Thymus (tissue), 14 donors: ENCODE measurements at places on chromosomes 12 and 14. TPM values are rescaled to one million over a fixed set of nuclear protein-coding genes. Genes with fewer than 3 reads are reported as not detected.

- H3K4me3 ChIP-seq = peak overlapping the region; percentile 86
- H3K27me3 ChIP-seq = peaks cover 12% of the 10 kb centered on the region
- H3K27ac ChIP-seq = no peak overlapping the region
- peaks cover 22% of the 10 kb centered on the region for H3K4me1 ChIP-seq
These were observed 1.1 kb downstream of the CCDC85C start for GRCh38 chr14:99602788-99603415.

Gene TAS2R7
- not detected for total RNA-seq

GRCh38 chr14:28703482-28703881, 63.1 kb upstream of the FOXG1 start:
- H3K36me3 ChIP-seq = no peaks in the 10 kb centered on the region
- DNase-seq = no peak
- no peaks in the 10 kb centered on the region for H3K27me3 ChIP-seq
- H3K4me3 ChIP-seq = no peak overlapping the region
- H3K27ac ChIP-seq = no peak overlapping the region

Gene APOF
- total RNA-seq = not detected

GRCh38 chr12:49111206-49111605, 559 bp upstream of the LMBR1L start:
- DNase-seq = no peak
- H3K27me3 ChIP-seq = no peaks in the 10 kb centered on the region
- H3K4me1 ChIP-seq = peaks cover 14% of the 10 kb centered on the region
- peak overlapping the region; percentile 100 for H3K4me3 ChIP-seq
- peak overlapping the region; percentile 97 for H3K27ac ChIP-seq

Gene GPX2
- total RNA-seq = 1.5 TPM

GRCh38 chr14:91354221-91354916, 63.3 kb downstream of the CCDC88C start:
- H3K36me3 ChIP-seq = peaks cover 47% of the 10 kb centered on the region
- no peaks in the 10 kb centered on the region for H3K27me3 ChIP-seq
- no peak for DNase-seq
- H3K4me3 ChIP-seq = no peak overlapping the region
- peaks cover 75% of the 10 kb centered on the region for H3K4me1 ChIP-seq
- H3K27ac ChIP-seq = peak overlapping the region; percentile 20

Gene C12orf54
- 0.19 TPM for total RNA-seq

- H3K27me3 ChIP-seq = no peaks in the 10 kb centered on the region
- DNase-seq = no peak
- H3K36me3 ChIP-seq = no peaks in the 10 kb centered on the region
- no peak overlapping the region for H3K4me3 ChIP-seq
- H3K4me1 ChIP-seq = no peaks in the 10 kb centered on the region
These were observed 39.6 kb downstream of the HECTD4 start for GRCh38 chr12:112342587-112342986.

Gene NRXN3
- total RNA-seq = 3.7 TPM

Gene RHEBL1
- 3.2 TPM for total RNA-seq

DNA sequence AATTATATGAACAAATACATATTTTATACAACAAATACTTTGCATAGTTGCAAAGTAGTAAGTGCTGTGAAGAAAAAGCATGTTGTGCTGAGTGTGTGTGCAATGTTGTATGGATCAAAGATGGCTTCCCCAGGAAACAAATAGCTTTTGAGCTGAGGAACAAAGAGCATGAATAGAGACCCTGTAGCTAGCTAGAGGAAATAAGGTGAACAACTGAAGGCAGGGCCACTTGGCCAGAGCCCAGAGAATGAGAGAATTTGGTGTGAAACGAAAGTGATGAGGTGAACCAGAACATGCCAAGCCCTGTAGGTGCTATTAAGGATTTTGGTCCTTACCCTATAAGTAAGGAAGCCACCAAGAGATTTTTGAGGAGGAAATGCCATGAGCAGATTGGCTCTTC, 17.1 kb downstream of the DYRK2 start:
- no peak overlapping the region for H3K27ac ChIP-seq
- no peak for DNase-seq
- no peaks in the 10 kb centered on the region for H3K27me3 ChIP-seq
- H3K4me1 ChIP-seq = no peaks in the 10 kb centered on the region
- H3K4me3 ChIP-seq = no peak overlapping the region

GRCh38 chr12:131644481-131644880, 66.4 kb upstream of the SFSWAP start:
- no peaks in the 10 kb centered on the region for H3K27me3 ChIP-seq
- H3K27ac ChIP-seq = no peak overlapping the region
- no peaks in the 10 kb centered on the region for H3K4me1 ChIP-seq
- no peak for DNase-seq

GRCh38 chr12:4320497-4320852, 538 bp upstream of the TIGAR start:
- DNase-seq = no peak
- H3K27ac ChIP-seq = peak overlapping the region; percentile 90
- H3K4me1 ChIP-seq = peaks cover 11% of the 10 kb centered on the region
- peaks cover 2% of the 10 kb centered on the region for H3K36me3 ChIP-seq
- peak overlapping the region; percentile 61 for H3K4me3 ChIP-seq

DNA sequence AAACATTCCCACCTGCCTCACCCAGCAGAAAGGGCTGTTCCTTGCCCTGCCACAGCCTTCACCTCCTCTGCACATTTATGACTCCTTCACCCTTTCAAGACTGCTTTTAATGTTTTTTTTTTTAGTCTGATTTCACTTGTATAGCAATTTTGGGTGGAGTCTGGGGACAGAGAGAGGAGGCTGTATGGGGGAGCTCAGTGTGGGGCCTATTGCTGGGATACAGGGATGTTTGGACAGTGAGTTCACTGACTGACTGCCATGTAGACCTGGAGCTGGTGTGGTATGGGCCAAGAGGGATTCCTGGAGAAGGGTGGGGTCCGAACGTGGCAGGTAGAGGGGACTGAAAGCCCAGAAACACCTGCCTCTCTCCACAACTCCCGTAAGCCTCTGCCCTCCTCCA, 1.9 kb upstream of the KRT85 start:
- H3K4me1 ChIP-seq = peaks cover 8% of the 10 kb centered on the region
- H3K36me3 ChIP-seq = no peaks in the 10 kb centered on the region
- H3K4me3 ChIP-seq = no peak overlapping the region
- H3K27me3 ChIP-seq = no peaks in the 10 kb centered on the region

Gene CIDEB
- total RNA-seq = 8.1 TPM

Gene ADAMTS20
- 0.09 TPM for total RNA-seq
